ENCODE measurements at places on chromosomes 7 and 10.
A peak's percentile ranks its signal among the peaks of the same experiment; 100 is the strongest.

DNA sequence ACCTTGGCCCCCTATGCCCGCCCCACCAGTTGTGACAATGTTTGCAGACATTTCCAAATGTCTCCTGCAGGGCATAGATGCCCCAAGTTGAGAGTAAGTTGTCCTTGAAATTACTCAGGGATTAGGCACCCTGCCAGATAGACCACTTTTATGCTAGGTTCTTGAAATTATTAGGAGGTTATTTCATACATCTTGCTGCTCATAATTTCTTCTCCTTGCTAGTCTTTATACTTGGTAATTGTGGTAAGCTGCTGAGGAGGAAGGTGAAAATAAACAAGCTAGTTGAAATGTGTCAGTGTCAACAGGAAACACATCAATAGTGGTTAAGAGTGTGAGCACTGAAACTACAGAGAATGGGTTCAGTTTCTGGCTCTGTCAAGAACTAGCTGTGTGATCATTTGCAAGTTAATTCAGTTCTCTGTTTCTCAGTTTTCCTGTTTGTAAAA lies 63.7 kb upstream of the AOAH start:
- DNase-seq: no peak

DNA sequence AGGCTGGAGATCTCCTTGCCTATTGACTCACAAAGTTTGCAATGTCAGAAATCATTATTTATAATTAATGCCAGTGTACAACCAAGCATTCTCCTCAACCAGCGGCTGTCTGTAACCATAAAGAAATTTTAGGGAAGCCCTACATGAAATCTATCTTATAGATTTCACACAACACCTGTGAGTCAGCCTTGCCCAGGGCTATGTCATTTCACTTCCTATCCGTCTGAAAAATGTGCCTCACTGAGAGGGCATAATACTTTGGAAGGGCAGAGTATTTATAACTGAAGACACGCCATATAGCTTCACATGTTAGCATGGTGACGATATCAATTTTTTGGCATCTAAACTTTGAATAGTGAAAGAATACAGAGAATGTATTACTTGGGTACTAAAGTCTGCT lies 296.6 kb upstream of the ETV1 start:
- no peak for DNase-seq

DNA sequence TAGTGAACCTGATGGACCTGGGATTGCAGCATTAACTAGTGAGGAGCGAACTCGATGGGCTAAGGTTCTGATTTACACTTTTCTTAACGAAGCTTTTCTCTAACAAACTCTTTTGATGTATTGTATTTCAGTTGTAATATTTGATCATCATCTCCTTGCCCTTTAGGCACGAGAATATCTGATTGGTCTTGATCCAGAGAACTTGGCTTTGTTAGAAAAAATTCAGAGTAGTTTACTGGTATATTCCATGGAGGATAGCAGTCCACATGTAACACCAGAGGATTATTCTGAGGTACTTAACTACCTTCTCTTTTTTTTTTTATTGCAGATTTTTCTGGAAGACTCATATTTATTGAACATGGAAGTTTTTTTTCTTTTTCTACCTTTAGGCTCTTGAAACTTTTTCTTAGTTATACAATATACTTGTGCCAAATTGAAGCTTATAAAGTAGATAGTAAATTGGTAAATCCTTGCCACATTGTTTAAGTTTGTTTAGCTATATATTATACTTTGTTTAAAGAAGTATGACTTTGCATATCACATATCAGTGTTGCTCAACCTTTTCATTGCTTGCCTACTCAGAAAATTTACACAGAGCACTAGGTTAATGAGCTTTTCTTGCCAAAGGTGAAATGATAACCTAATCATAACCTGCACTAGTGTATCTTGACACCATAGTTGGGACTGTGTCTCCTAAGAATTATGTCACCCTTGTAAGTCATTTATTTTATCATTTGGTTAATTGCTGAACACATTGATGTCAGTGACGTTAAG lies 30.4 kb downstream of the CROT start:
- DNase-seq: no peak

DNA sequence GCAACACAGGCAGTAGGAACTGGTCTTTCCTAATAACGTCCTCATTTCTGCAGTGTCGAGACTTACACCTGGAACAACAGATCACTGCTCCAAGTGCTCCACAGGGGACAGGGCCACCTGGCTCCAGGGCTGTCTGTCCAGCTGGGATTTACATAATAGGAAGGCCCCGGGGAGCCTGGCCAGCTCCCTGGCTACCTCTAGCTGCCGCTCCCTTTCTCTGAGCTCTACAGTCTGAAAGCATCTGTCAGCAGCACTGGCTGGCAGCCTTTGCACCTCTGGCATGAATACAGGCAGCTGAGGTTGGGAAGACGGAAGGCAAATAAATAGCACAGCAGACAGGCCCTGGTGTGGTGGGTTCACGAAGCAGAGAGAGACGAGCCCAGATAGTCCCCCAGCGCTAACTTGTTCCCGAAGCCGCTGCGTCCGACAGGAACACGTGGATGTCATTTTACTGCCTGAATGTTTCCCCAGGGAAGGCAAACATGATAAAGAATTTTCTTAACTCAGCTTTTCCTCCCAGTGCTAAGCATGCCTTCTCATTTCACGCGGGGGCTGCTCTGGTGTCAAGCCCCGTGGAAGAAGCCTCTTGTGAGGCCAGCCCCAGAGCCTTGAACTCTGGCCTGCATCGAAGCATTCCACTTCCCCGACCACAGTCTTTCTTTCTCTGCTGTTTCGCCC lies 105.4 kb downstream of the ITIH5 start:
- no peak for DNase-seq

DNA sequence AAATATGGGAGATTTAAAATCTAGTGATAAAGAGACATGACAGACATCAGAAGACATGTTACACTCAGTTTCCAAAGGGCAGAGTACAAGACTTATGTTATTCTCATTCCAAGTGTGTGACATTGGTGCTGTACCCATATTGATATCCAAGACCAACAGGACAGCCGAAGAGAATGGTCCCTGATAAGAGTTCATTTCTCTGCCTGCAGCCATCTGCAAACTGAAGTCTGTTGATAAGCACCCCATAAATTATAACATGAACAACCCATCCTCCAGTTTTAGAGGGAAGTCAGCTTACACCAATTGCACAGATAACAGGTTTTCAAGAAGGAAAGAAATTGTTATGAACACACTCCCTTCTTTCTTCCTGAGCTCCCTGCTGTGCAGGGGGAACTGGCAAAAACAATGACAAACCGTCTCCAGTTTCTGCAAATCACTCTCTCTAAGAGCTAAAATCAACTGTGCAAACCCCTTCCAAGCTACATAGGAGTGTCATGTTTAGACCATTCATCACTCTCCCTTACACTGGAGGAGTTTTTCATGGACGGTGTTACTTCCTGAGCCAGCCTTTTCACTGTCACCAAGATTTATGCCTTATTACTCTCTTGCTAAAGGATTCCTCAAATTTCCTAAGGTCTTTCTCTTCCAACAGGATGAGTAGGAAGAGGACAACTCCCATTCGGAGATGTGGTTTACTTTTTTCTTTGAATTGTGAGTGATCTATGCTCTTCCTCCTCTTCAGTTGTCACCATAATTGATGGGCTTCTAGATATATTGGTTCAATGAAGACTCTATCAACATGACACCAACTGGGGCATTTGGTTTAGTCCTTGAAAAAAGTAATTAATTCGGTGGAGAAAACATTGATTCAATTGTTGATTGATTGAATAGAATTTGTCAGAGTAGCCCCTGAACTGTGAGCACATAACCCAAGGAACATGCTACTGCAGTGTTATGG lies 80.3 kb upstream of the FAM171A1 start:
- no peak for DNase-seq

DNA sequence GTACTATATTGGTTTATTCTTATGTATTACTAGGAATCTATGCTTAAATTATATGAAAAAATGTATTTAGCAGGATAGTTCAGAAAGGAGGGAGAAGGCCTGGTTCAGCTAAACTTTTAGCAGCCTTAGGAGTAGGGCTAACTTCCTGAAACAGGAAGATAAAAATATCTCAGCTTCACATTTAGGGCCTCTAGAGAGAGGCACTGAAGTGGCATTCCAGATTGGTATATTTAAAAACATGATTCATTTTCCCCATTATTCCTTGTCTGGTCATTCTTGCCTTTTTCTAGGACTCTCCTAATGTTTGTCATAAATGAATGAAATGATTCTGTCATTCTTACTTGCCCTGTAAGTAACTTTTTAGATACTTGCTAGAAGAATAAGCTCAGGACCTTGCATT lies 63.0 kb upstream of the CYP26C1 start:
- no peak for DNase-seq

DNA sequence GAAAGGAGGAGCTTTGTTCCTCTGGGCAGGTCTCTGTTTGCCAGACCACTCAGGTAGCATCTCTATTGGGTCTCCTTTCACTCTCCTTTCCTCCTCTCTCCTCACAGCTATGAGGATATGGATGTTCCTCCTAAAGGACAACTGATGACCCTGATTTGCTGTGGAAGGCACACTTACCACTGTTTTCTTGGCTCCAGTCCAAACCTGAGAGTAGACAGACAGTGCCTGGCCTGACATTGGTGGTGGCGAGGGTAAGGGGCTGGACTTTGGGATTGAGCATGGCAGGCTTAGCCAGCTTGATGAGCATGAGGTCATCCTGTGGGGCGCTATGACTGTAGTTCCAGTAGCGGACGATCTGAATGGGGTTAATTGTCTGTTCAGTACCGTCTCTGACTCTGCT lies 3.6 kb downstream of the PRSS37 start:
- DNase-seq: peak; percentile 4

GRCh38 chr10:79065091-79065551 lies 3.6 kb upstream of the ZMIZ1 start:
- no peak for DNase-seq

DNA sequence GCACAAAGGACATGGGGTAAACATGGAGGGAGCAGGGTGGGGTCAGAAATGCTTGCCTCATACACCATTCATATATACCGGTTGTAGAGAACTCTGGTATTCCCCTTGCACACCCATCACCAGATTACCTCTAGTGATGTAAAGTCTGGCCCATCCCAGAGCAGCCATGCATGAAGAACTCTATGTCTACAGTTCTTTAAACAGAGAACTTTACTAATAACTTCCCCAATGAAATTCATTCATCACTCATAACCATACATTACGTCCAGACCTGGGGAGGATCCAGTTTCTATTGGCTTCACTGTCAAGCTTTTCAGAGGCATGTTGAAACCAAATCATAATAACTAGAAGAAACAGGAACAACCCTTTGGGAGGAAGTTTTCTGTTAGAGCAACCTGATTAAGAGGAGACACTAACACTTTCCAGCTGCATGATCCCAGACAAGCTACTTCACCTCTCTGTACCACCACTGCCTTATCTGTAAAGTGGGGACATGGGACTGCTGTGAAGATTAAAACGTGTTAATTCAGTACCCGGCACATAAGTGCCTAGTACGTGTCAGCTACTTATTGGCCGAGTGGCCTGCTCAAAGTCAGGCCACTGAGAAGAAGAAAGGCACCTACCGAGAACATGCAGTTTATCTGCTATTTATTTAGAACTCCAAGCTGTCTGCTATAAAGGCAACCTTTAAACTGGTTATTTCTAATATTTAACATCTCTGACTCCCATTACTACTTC lies 59.7 kb downstream of the IGF2BP3 start:
- no peak for DNase-seq

GRCh38 chr10:114876602-114877300 lies 55.2 kb downstream of the FHIP2A start:
- peak; percentile 74 for DNase-seq

- no peak for DNase-seq
These were observed 107.7 kb upstream of the ANK3 start for GRCh38 chr10:60497364-60497763.

DNA sequence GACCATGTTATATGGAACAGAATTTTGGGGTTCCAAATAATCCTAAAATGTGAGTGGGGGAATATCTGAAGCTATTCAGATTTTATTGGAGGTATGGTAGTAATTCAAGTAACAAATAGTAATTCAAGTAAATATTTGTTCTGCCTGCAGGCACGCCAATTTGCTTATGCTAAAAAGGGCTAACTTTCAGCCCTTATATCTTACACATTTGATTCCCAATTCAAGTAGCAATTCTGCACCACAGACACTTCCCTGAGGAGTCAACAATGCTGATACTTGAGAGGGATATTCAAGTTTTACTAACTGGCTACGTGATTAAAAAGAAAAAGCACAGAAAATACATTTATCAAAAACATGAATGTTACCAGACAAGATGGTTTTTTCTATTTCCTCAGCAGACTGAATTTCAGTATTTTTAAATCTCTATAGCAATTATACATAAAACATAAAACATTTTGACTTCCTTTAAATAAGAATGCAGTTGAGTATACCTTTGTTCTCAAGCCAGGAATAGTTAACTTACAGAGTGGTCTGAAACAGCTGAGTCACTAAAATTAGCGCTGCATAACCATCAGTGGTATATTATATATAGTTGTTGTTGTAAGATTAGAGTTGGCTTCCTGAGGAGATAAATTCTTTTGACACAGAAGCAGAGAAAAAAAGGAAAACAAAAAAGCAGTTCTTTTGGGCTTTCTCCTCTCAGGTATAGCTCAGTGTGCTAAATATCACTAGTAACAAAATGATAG lies 33.9 kb downstream of the MTPN start:
- no peak for DNase-seq

DNA sequence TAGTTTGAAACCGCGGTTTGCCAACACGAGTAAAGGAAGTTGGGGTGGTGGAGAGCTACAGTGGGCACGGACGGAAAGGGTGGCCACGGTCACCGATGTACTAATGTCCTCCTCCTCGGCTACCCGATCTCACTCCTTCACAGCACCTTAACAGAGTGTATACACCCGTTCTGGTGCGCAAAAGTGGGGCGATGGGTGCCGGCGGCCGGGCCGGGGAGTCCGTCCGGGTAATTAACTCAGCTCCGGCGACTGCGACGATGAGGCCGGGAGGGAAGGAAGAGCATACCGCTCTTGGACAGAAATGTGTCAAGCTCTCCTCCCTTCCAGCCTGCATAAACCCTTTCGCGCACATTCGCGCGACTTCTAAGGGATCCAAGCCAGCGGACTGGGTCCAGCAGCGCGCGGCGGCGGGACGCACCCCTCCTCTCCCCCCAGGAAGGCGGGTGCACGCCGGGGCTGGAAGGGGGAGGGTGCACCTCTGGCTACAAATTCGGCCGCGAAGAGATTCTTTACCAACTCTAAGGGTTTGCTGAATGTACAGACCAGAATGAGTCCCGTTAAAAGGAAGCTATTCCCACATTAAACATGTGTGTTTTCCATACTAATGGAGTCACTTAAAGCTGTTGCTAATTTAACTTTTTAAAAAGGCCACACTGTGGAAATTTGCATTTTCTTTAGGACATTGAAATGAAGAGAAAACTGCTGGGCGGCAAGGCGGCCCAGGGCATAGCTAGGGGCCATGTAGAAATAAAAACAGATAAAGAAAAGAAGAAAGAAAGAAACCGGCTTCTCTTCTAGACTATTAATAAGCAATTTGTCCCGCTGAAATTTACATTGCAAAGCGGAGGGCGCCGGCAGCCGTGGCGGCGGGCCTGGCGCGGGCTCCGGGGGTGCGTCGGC lies 6.6 kb upstream of the EBF3 start:
- peak; percentile 4 for DNase-seq

GRCh38 chr10:62597226-62597625 lies 207.3 kb upstream of the ADO start:
- DNase-seq: no peak

GRCh38 chr7:86598311-86598710 lies 45.4 kb upstream of the GRM3 start:
- DNase-seq: peak; percentile 60
